ENCODE measurements at places on chromosomes 5 and 9.

DNA sequence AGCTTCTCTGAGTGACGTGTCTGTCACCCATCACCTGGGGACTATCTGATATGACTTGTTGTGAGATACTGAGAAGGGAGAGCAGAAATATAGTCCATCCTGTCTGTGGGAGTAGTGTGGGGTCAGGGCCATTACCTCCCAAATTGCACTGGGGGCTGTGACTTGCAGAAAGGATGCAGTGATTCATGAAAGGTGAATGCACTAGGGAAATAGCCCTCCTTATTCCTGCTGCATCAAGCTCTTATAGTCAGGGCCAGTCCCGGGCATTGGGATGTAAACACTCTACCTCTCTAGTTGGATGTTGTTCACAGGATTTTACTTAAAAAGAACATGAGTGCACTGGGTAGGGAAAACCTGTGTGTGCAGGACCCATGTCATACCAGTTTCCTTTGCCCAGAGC lies 124.8 kb downstream of the STK32A start:
- no peak for DNase-seq

- DNase-seq, result no peak
Measured at GRCh38 chr5:44497606-44498005, 108.4 kb upstream of the FGF10 start.

DNA sequence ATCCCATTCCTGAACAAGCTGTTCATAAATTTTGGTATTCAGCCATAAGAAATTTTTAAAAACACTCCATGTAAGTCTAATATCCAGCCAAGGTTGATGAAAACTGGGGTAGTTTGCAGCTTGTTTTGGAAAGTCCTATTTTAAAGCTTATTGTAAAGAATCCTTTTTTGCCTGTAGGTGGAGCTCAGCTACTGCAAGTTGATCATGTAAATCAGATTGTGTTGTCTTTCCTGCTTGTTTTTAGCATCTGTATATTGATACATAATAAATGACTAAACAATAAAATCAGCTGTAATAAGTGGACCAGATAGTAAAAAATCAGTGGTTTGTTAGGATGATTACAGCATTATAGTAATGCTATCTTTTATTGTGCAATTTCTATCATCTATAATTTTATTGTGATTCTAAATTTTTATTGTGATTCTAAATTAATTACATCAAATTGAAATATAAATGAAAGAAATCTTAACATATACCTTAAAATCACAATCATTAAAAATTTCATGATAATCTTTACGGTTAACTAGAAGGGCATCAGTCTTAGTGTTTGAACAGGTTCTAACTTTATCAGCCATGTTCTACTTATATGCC lies 42.4 kb downstream of the CWC27 start:
- DNase-seq, result no peak

DNA sequence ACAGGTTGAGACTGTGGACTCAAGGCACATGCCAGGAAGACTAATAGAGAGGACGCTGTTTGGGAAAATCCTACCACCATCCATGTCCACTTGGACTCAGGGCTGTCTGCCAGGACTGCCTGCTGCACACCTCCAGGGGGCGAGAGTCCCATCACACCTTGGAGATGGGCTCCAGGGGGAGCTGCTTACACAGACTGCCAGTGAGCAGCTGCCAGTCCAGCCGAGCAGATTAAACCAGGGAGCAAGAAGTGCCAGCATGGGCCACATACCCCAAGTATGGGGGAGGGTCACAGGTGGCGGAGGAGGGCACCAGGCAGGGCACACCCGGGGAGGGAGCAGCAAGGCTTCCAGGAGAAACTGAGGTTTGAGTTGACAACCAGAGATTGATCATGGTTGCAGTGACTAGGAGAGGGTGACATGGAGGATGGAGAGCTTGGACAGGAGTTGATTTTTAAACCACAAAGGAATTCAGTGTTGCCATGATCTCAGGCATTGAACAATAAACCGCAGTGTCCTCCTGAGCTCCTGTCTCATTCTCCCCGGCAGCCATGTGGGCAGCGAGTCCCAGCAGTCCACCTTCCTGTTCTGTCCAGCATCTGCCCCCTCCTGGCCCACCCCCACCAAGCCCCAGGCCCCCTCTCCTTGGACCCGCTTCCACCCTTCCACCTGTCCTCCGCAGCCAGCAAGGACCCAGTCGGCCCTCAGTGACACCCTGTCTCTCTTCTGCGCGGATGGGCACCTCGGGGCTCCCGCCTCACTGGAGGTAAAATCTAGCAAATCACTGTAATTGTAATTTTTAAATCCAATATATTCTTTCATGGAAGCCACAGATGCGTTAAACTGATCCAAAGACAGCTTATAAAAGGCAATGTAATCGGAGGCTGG lies 3.1 kb upstream of the VAV2 start:
- DNase-seq, result no peak

DNA sequence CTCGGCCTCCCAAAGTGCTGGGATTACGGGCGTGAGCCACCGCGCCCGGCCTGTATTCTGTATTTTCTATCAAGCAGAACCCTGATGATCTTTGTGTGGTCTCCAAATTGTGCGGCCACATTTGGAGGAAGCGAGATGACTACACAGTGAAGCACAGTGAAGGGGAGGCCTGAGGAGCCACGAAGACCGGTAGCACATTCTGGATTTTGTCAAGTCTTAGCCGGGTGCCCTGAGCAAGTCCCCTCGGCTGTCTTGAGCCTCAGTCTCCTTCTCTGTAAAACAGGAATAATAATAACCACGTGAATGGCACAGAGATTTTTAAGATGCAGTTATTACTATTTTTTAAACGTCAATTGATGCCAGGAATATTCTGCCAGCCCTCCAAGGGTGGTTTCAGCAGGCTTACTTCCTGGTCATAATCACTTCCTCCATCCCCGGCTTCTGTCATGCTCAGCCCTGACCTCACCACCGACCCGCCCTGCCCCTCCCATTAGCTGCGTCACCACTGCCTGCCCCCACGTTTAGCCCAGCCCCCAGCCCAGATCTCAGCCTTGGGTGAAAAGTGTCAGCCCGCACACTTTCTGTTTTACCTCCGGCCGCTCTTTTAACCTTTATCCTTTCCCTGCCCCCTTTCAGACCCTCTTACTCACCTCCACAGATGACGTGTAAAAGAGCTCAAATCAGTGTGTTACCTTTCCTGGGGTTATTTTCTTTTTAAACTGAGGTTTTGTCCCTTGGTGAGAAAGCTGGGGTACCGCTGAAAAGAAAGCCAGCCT lies 27.0 kb upstream of the ERGIC1 start:
- peak; percentile 73 for DNase-seq

- DNase-seq, result no peak
Measured at GRCh38 chr9:16571127-16571802, 299.2 kb downstream of the BNC2 start.

GRCh38 chr5:125245216-125245615 lies 498.8 kb upstream of the ZNF608 start:
- no peak for DNase-seq

GRCh38 chr9:98791608-98792490 lies 4.5 kb downstream of the ANKS6 start:
- DNase-seq, result no peak

- no peak for DNase-seq
Measured at GRCh38 chr9:113770396-113770795, 105.7 kb upstream of the ZNF618 start.

DNA sequence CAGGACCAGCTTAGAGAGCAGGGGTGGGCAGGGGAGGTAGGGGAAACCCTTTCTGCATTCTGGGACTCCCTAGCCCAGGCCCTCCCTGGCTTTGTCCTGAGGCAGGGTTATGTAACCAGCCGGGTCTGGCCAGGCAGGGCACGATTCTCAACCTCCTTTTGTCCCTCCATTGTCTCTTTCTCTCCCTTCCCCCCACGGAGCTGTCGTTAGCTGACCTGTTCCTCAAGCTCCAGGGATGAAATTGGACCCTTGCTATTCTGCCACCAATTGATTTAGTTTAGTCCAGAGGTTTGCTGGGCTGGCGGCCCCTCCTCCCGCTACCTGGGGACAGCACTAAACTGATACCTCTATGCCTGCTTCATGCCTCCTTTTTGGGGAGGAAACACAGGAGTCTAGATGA lies 9.4 kb upstream of the NDST1 start:
- no peak for DNase-seq

- DNase-seq, result no peak
Measured at GRCh38 chr5:51381761-51382474, 1.3 kb upstream of the ISL1 start.

GRCh38 chr5:141778683-141779082 lies 96.7 kb upstream of the ARAP3 start:
- DNase-seq, result no peak

GRCh38 chr5:133121080-133121479 lies 69.3 kb downstream of the HSPA4 start:
- DNase-seq, result no peak

DNA sequence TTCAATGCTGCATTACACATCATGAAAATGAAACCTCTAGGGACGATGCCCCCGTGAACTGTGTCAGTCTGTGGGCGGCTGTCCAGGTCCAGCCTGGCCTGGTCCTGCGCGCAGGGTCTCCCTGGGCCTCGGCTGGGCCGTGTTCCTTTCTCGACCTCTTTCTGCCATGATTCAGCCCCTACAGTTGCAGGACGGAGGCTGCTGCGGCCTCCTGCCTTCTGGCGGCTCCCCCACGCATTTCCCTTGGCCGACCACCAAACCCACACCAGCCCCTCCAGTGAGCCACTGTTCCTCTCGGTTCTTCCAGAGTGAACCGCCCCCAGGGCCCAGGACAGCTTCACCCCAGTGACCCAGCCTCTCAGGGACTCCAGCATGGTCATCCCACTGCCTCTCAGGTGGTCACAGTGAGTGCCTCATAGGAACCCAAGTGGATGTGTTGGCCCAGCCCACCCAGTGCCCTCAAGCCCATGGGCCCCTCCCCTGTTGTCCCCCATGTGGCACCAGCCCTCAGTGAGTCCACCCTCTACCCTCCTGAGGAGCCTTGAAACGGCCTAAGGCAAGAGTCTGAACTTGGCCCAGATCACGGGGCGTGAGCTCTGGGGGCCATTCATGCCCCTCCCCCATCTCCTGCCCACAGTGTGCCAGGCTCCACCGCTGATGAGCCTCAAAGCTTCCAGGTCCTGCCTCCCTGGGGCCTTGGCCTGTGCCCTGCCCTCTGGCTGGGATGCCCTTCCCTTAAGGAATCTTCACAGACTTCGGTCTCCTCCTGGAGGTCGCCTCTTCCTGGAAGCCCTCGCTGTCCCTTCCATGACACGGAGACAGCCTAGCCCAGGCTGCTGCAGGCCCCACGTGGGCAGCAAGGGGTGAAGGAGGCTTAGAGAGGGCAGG lies 10.0 kb upstream of the CLIC3 start:
- DNase-seq, result no peak

DNA sequence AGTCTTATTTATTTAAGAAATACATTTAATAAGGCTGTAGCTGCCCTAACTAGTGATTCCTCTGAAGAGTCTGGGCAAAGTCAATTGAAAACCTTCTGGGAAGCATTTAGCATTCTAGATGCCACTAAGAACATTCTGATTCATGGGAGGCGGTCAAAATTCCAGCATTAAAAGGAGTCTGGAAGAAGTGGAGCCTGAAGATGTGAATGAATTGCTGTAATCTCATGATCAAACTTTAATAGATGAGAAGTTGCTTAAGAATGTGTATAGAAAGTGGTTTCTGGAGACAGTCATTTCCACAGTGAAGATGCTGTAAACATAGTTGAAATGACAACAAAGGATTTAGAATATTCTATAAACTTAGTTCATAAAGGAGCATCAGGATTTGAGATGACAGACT lies 61.4 kb downstream of the WDR41 start:
- DNase-seq, result no peak

DNA sequence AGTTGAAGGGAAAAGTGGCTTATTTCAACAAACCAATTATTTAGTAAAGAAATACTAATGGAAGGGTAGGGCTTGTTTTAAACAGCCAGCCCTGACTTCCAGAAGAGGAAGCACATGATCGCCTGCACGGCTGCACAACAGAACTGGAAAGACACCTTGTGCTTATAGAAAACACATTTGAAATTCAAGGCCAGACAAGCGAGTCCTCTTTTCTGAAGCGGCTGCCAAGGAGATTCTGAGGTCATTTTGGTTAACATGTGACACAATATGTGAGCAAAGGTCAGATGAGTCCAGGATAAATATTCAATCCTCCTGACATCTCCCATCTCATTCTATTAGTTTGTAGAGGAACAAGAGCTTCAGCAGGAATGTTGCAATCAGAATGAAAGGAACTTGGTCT lies 461.4 kb upstream of the ST8SIA4 start:
- DNase-seq, result no peak

DNA sequence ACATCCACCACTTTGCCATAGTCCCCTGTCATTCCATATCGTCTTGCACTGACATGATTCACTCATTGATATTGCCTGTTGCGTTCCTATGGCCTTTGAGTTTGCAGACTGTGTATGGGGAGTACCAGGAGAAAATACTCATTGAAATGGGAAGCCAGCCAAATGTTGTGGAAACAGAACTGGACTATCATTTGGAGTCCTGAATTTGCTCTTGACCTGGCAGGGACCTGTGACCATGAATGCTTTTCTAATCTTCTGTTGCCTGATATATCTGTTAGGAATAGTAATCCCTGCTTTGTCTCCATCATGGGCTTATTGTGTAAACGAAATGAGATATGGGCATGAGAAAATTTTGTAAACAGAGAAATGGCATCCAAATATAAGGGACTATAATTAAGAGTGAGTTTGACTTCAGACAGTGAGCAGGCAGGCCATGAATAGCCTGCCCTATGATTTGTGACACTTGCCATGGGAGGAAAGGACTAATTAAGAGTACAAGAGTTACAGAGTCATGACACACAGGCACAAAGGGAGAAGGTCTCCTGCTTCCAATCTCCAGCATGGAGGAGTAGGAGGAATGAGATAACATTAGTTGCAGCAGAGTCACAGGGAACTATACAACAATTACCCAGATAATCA lies 572.9 kb upstream of the SGCD start:
- no peak for DNase-seq

GRCh38 chr5:54360089-54360488 lies 49.7 kb upstream of the ARL15 start:
- no peak for DNase-seq

DNA sequence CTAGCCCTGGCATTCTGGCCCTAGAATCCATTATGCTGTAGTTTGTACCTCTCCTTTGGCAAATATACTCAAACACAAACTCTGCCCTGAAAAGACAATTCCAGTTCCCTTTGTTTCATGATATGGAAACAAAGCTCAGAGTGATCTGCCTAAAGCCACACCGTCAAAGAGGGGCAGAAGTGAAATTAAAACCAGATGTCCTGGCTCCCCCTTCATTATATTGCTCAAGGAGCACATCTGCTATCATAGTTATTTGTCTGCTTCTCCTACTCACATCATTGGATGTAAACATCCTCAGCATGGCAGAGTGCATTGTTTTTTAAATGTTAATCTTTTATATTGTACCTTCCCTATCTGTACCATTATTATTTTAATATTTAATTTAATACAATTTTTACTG lies 266.7 kb upstream of the SMARCA2 start:
- DNase-seq, result no peak

GRCh38 chr5:82164977-82165713 lies 113.0 kb downstream of the RPS23 start:
- DNase-seq, result no peak

Data from T-helper 9 cell (primary cell).